ENCODE measurements at places on chromosomes 1 and 21. TPM values are rescaled to one million over a fixed set of nuclear protein-coding genes. Genes with fewer than 3 reads are reported as not detected.

- no peaks in the 10 kb centered on the region for H3K4me1 ChIP-seq
- H3K36me3 ChIP-seq: no peaks in the 10 kb centered on the region
These were observed 78.5 kb downstream of the LHX9 start for GRCh38 chr1:197995408-197996258.

DNA sequence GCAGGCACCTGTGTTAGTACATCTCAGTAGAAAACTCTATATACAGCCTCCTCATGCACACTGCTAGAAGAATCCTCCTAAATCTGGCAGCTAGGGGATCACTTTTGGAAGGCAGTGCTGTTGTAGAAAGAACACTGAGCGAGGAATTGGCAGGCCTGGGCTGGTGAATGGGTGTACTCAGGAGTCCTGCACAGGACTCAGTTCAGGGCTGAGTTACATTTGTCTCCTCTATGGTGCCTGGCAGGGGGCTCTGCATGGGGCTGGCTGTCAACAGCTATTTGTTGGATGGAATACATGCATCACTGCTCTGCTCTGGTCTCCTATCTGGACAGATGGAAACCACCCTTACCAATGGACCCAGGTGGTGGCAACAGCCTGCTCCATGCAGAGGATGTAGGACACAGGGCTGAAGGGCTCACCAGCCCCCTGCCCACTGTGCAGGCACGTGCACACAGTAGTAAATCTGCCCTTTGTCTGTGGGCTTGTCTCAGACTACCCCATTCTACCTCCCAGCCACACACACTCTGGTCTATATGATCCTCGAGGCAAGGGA, 74.2 kb downstream of the LRIG2 start:
- H3K36me3 ChIP-seq: no peaks in the 10 kb centered on the region
- no peak overlapping the region for H3K27ac ChIP-seq

- H3K27ac ChIP-seq: no peak overlapping the region
- H3K4me1 ChIP-seq: no peaks in the 10 kb centered on the region
- DNase-seq: no peak
These were observed 14.3 kb downstream of the TTC22 start for GRCh38 chr1:54786778-54787177.

DNA sequence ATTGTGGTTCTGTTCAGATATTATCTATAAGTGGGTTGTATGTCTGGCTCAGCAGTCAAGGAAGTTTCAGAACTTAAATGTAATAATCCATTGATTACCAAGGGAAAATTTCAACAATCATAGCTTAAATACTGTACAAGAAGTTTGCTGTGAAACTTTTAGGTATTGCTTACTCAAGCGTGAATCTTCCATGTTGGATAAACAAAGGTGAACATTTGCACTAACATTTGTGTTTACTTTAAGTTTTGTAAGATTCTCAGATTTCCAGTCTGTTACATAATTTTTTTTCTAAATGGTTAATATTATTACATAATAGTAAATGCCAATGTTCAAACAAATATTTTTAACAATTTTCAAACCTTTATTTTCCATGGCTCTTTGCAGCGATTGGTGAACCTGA, 285.6 kb downstream of the NCAM2 start:
- no peak overlapping the region for H3K4me3 ChIP-seq
- H3K27ac ChIP-seq: no peak overlapping the region
- H3K4me1 ChIP-seq: no peaks in the 10 kb centered on the region
- H3K36me3 ChIP-seq: no peaks in the 10 kb centered on the region
- DNase-seq: no peak

DNA sequence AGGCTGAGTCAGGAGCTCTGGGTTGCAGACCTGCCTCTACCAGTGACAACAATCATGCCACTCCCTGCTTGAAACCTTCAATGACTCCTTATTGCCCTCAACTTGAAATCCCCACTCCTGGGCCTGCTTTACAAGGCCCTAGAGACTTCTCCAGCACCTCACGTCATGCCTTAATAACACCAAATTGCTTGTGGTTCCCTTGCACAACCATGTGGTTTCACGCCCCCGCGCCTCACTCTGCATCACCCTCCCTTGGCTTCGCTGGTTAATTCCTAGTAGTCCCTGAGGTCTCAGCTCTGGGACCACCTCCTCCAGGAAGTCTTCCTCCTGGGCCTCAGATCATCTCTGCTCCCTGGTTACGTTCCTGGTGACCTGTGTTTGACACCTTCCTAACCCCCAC, 33.0 kb downstream of the EPHA2 start:
- peaks cover 11% of the 10 kb centered on the region for H3K4me1 ChIP-seq
- no peak overlapping the region for H3K27ac ChIP-seq
- no peaks in the 10 kb centered on the region for H3K36me3 ChIP-seq
- DNase-seq: peak; percentile 90

- H3K4me3 ChIP-seq: no peak overlapping the region
- no peaks in the 10 kb centered on the region for H3K36me3 ChIP-seq
- no peaks in the 10 kb centered on the region for H3K4me1 ChIP-seq
- H3K27ac ChIP-seq: no peak overlapping the region
- peaks cover 8% of the 10 kb centered on the region for H3K27me3 ChIP-seq
These were observed 13.4 kb upstream of the NOS1AP start for GRCh38 chr1:162056043-162056442.

DNA sequence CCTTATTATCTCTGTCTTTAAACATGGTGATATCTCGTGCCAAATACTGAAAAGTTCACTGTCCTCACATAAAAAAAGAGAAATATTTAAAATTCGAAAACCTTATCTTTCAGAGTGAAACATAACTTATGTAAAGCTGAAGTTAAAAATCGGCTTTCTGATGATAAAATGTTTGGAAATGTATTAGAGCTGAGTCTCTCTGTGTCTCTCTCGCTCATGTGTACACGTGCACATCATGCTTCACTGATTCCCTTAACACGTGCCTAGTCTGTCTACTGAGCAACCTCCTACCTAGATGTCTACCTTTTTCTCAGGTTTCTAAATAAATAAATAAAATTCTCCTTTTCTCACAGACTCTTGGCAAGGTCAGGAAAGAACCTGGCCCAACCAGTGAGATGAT, 17.1 kb downstream of the HHIPL2 start:
- peaks cover 3% of the 10 kb centered on the region for H3K27me3 ChIP-seq
- H3K4me3 ChIP-seq: no peak overlapping the region
- DNase-seq: no peak
- no peak overlapping the region for H3K27ac ChIP-seq
- H3K36me3 ChIP-seq: no peaks in the 10 kb centered on the region

DNA sequence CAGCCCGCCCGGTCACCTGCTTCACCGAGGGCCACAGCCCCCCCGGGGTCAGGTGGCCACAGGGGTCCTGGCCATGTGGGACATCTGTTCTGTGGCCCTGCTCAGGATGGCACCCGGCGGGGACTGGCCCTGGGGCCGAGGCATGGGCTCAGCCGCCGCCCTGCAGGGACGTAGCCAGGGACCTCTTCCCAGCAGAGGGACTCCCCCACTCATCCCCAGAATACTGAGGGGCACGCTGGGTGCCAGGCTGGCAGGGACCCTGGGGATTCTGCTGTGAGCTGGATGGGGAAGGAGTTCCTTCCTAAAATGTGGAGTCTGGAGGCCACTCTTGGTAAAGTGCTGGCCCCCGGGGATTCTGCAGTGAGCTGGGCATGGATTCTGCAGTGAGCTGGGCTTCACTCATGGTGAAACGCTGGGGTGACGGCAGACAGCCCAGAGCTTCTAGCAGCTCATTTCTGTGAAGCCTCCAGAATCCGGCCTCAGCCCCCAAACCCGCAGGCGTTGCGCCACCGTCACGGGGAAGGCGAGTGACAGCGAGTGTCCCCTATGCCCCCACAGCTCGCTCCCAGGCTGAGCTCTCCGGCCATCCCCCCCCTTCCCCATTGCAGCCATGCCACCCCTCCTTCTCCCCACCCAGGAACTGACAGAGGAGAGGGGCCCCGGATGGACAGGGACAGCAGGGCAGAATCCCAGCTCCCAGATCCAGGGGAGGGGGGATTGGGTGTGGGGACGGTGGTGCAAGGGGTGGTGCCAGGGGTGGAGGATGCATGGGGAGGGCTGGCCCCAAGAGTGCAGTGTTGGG, 1.4 kb downstream of the ITGB2 start:
- H3K27me3 ChIP-seq: no peaks in the 10 kb centered on the region
- peaks cover 76% of the 10 kb centered on the region for H3K36me3 ChIP-seq

GRCh38 chr1:245571815-245572294, 417.1 kb downstream of the KIF26B start:
- no peaks in the 10 kb centered on the region for H3K4me1 ChIP-seq
- H3K27ac ChIP-seq: no peak overlapping the region
- no peaks in the 10 kb centered on the region for H3K36me3 ChIP-seq
- H3K27me3 ChIP-seq: no peaks in the 10 kb centered on the region
- DNase-seq: no peak
- H3K4me3 ChIP-seq: no peak overlapping the region

- H3K27ac ChIP-seq: no peak overlapping the region
- H3K27me3 ChIP-seq: no peaks in the 10 kb centered on the region
- no peaks in the 10 kb centered on the region for H3K4me1 ChIP-seq
- no peak for DNase-seq
- no peak overlapping the region for H3K4me3 ChIP-seq
These were observed 54.6 kb upstream of the NCAM2 start for GRCh38 chr21:20943561-20943997.

DNA sequence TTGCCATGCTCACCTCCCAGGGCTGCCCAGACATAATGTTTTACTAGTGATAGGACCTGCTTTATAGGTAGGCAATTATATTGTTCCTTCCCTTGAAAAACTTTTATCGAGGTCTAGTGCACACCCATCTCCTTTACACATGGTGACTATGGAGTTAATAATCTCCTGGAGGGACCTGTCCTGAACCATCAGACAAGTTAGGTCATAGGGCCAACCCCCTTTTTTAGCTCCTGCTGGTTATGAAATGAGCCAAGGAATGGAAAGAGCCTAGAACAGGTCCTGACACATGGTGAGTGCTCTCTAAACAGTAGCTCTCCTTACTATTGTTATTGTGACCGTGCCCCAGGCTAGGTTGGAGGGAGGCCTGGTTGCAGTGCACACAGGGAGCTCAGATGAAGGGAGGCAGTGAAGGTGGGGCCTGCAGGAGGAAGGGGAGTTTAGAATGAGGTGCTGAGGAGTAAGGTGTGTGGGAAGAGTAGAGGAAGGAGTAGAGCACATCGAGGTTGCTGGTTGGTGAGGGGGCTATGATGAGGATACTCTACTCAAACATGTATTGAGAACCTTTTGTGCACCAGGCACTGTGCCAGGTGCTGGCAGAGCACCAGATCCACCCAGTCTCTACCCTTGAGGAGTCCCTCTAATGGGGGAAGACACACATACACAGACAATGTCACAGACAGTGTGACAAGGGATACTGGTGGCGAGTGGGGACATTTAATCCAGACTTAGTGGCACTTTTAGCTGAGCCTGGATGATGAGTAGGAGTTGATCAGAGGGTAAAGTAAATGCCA, 14.1 kb upstream of the LMNA start:
- peaks cover 11% of the 10 kb centered on the region for H3K27me3 ChIP-seq
- H3K4me3 ChIP-seq: no peak overlapping the region
- peaks cover 72% of the 10 kb centered on the region for H3K4me1 ChIP-seq
- H3K27ac ChIP-seq: peak overlapping the region; percentile 11
- no peak for DNase-seq
- H3K36me3 ChIP-seq: no peaks in the 10 kb centered on the region

S100A6 gene
- 211 TPM for total RNA-seq

HTR6 gene
- not detected for total RNA-seq

LPGAT1 gene
- total RNA-seq: 16.5 TPM
